ENCODE measurements at places on chromosomes 6 and 20.

GRCh38 chr20:64159286-64159680, 5.0 kb upstream of the MYT1 start:
- DNase-seq = peak; percentile 28

- no peak for DNase-seq
Measured at GRCh38 chr6:167676666-167677421, 149.9 kb upstream of the AFDN start.

GRCh38 chr6:106520711-106521401, 108.4 kb downstream of the RTN4IP1 start:
- no peak for DNase-seq

GRCh38 chr20:55449091-55449490, 556.2 kb downstream of the CBLN4 start:
- DNase-seq = no peak

DNA sequence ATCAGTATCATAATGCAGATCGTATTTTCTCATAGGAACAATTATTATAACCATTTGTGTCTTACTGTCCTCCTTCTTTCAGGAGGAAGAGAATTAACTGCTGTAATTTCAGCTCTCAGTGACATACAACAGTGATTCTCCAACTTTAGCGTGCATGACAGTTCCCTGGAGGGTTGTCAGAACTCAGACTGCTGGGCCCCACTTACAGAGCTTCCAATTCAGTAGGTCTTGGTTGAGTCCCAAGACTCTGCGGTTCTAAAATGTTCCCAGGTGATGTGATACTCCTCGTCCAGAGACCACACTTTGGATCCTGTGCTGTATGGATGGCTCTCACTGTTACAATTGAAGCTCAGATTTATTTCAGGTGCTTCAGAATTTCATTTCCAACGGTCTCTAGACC, 72.8 kb downstream of the CAP2 start:
- no peak for DNase-seq

GRCh38 chr20:51144476-51144875, 121.6 kb upstream of the KCNG1 start:
- no peak for DNase-seq

- no peak for DNase-seq
Measured at GRCh38 chr6:101454106-101454676, 60.7 kb downstream of the GRIK2 start.

Data from pancreas (tissue), 10 donors.